ENCODE measurements at places on chromosomes 4 and X. TPM values are rescaled to one million over a fixed set of nuclear protein-coding genes. Genes with fewer than 3 reads are reported as not detected.

The VCX3B gene
- not detected for total RNA-seq

- peak; percentile 68 for DNase-seq
Observed at GRCh38 chrX:65697915-65698796, 30.7 kb downstream of the MSN start.

The BEND4 gene
- total RNA-seq, result not detected

DNA sequence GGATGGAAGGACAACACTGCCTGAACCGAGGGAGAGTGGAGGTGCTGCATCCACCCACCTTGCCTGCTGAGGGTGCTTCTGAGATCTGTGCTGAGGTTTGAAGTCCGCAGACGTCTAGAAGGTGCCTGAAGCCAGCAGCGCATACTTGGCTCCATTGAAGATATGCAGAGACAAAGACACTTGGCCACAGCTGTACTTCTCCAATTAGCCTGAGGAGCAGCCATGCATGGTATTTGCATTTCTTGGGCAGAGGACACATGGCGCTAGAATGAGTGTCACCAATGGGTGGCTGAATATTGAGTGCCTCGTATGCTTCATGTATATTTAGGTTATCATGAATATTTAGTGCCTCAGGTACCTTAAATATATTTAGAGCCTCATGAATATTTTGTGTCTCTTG lies 128.7 kb upstream of the ATP6AP2 start:
- no peak for DNase-seq

DNA sequence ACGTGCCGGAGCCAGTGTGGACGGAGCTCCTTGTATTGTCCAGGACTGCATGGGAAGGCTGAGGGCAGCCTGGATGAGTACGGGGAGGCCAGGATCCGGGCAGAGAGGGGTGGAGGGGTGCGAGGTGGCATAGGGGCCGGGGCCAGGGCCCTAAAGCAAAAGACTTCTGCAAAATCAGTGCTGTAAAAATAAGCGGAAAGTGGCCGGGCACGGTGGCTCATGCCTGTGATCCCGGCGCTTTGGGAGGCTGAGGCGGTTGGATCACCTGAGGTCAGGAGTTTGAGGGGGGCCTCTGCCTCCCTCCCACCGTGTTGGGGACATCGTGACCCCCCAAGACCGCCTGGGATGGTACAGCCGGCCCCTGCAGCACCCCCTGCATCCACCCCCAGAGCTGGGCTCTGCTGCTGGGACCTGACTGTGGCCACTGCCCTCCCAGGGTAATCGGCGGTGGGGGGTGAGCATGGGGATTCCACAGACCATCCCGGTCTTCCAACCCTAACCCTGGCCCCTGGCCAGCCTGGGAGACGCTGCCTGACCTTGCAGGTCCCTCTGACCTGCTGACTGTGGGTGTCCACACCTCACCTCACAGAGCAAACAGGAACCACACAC lies 23.4 kb upstream of the PLCXD1 start:
- no peak for DNase-seq

The MAGEA9B gene
- total RNA-seq, result not detected

The CT45A10 gene
- not detected for total RNA-seq

DNA sequence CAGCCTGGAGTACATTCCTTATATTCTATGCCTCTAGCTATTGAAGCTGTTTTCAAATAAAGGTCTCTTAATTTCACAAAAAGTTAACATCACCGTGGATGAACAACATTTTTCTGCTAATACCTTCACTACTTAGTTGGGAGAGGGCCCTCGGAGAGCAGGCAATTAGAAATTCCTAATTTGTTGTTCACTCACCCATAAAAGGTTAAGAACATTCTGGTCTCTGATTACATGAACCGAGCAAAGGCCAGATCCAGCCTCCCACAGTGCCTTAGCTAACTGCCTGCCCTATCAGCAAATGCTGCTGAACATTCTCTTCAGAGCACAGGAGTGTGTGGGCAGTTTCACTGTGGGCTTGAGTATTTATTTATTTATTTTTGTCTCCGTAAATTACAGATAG lies 36.0 kb upstream of the TTC29 start:
- DNase-seq, result peak; percentile 65

DNA sequence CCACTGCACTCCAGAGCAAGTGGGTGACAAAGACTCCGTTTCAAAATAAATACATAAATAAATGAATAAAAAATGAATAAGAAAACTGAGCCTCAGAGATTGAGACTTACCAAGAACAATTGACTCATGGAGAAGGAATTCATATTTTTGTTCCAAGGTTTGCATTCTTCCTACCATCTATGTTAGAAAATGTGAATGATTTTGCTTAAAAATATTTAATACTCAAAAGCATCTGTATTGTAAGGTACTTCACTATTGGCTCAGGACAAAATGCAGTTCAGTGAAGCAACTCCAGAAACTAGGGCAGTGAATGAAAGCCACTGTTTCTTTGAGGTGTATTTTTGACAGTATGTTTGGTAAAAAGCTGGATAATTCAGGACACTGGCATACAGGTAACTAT lies 54.1 kb downstream of the XAGE2 start:
- DNase-seq, result no peak

DNA sequence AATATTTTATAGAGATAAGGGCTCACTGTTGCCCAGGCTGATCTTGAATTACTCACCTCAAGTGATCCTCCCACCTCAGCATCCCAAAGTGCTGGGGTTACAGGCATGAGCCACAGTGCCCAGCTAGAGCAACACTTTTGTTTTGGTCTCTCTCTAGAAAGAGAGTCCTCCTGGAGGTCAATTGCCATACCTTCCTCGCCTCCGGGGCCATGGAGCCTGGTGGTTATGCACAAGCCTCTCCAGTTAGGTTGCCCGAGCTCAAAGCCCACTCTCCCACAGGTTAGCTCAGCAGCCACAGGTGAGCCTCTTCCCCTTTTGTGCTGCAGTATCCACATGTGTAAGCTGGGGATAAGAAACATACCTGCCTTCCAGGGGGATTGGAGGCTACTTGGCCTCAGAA lies 24.2 kb upstream of the MAN2B2 start:
- no peak for DNase-seq

DNA sequence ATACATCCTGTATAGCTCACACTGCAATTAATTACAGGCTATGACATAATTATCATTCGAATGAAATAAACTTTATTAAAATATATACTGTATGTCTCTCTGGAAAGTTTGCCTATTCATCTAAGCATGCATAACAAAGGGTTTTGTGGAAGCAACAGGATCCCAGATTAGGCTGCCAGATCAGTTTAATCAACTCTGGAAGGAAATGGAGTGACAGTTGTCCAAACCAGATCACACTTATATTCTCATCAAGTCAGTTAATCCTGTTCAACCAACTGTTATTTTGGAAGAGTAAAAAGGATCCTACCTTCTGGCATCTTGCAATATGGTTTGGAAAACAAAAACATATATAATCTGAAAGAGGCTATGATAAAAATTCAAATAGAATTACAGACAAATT lies 312.2 kb downstream of the FAT4 start:
- no peak for DNase-seq

GRCh38 chrX:75181721-75182120 lies 25.6 kb upstream of the ABCB7 start:
- peak; percentile 16 for DNase-seq

DNA sequence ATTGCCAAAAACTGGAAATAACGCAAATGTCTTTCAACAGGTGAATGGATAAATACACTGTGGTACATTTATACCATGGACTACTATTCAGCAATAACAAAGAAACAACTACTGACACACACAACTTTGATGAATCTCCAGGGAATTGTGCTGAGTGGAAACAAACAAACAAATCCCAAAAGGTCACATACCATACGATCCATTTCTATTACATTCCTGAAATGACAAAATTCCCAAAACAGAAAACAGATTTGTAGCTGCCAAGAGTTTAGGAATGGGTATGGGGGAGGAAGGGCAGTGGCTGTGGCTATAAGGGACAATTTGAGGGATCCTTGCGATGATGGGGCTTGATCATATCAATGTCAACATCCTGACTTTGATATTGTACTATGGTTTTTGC lies 2.5 kb downstream of the ZNF182 start:
- DNase-seq, result no peak

GRCh38 chrX:132207996-132208395 lies 11.3 kb downstream of the RAP2C start:
- no peak for DNase-seq

DNA sequence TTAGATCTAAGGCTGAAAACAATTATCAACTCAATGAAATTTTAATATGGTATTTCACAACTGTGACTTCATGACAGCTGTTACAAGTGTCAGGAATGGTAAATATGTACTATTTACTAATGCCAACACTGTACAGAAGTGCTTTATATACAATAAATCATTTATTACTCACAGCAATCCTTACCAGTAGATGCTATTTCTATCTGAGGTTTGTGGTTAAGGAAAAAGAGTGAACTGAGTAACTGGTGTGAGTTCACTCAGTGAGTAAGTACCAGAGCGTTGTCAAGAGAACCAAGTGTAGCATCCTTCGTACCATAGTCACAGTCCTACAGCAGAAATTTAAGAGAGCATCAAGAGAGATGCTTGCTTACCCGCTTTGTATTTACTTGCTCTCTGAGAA lies 23.3 kb downstream of the MTHFD2L start:
- DNase-seq, result no peak

GRCh38 chrX:56000174-56000573 lies 232.0 kb upstream of the KLF8 start:
- DNase-seq, result peak; percentile 33

- DNase-seq, result no peak
Observed at GRCh38 chrX:153948002-153948466, 3.6 kb upstream of the RENBP start.

DNA sequence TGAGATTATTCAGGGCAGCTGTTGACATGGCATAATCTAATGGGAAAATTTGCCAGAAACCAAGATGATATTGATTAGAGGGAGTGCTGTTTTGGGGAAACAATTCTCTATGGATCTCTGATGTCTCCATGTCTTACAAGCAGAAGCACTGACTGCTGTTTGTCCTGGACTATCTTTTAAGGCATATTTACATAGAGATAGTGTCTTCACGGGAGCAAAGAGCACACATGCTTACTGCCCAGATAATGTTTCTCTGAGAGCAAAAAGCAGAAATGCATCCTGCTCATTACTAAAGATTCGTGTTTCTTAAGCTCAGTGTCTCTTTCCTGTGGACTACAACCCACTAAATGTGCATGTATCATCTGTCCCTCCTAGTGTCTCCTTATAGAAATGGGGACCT lies 41.3 kb upstream of the GLRA3 start:
- no peak for DNase-seq

GRCh38 chr4:183960962-183961541 lies 55.9 kb downstream of the STOX2 start:
- DNase-seq, result peak; percentile 6

DNA sequence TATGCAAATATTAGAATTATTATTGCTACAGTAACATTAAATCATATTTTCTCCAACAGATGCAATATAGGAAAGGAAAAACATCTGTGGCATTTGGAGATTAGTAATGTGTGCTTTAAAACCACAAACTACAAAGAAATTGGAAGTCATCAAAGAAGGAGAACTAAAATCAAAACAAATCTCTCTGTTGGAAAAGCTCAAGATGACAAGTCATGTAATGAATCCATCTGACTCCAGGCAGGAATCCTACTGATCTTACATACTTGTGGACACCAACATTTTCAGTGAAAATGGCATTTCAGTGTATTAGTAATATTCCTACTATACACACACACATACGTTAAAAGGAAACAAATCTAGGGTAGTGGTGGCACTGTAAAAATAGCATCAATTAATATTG lies 98.2 kb downstream of the SLC39A8 start:
- DNase-seq, result no peak

DNA sequence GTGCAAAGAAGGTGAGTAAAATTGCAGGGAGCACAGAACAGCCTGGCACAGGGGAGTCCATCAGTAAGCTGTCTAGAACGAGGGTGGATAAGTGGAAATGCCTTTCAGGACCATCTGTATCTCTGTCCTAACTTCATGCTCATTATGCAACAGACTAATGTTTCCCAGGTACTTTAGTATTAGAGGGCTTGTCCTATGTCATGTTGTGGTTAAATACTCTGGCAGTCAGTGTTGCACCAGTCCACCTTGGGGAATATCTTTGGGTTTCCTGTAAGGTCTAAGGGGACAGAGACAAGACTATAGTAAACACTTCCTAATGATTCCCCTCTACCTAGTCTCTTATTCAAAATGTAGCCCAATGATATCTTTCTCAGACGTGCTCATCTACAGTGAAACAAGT lies 21.3 kb downstream of the NOCT start:
- DNase-seq, result no peak

The NPY2R gene
- total RNA-seq, result not detected

The GPRASP1 gene
- total RNA-seq, result 2.5 TPM

DNA sequence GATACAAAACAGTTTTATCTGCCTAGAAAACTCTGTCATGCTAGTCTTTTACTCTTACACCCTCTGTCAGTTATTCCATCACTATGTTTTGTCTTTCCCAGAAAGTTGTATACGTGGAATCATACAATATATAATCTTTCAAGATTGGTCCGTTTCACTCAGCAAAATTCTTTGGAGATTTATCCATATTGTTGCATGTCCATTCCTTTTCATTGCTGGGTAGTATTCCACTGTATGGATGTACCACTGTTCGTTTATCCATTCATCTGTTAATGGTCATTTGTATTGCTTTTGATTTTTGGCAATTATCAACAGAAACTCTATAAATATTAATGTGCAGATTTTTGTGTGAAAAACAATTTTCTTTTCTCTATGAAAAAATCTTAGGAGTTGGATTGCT lies 63.1 kb downstream of the GLUD2 start:
- DNase-seq, result no peak

GRCh38 chr4:152935143-152935542 lies 980 bp upstream of the FHDC1 start:
- DNase-seq, result no peak

- peak; percentile 88 for DNase-seq
Observed at GRCh38 chrX:107674480-107675364, 46.4 kb downstream of the PRPS1 start.

DNA sequence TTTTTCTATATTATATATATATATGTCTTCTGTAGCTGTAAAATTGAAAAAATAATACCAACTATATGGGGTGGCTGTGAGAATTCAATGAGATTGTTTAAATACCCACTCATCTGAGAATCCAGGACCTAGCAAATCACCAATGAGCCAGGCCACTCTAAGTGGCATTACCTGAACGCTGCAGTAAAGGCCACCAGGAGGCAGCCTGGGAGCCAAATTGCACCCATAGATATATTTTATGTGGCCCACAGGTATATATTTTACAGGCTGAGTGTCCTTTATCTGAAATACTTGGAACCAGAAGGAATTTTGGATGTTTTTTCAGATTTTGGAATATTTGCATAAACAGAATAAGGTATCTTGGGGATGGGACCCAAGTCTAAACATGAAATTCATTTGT lies 58.2 kb upstream of the C4orf50 start:
- DNase-seq, result no peak

The PRPS2 gene
- 36.7 TPM for total RNA-seq

All from renal cortical epithelial cell (primary cell).